ENCODE measurements at places on chromosomes 3 and 15. TPM values are rescaled to one million over a fixed set of nuclear protein-coding genes. Genes with fewer than 3 reads are reported as not detected.

- H3K27ac ChIP-seq: no peak overlapping the region
- peaks cover 15% of the 10 kb centered on the region for H3K36me3 ChIP-seq
- peaks cover 5% of the 10 kb centered on the region for H3K27me3 ChIP-seq
- peaks cover 23% of the 10 kb centered on the region for H3K4me1 ChIP-seq
- H3K4me3 ChIP-seq: peak overlapping the region; percentile 16
Measured at GRCh38 chr3:42652251-42652610, 1.3 kb upstream of the ZBTB47 start.

DNA sequence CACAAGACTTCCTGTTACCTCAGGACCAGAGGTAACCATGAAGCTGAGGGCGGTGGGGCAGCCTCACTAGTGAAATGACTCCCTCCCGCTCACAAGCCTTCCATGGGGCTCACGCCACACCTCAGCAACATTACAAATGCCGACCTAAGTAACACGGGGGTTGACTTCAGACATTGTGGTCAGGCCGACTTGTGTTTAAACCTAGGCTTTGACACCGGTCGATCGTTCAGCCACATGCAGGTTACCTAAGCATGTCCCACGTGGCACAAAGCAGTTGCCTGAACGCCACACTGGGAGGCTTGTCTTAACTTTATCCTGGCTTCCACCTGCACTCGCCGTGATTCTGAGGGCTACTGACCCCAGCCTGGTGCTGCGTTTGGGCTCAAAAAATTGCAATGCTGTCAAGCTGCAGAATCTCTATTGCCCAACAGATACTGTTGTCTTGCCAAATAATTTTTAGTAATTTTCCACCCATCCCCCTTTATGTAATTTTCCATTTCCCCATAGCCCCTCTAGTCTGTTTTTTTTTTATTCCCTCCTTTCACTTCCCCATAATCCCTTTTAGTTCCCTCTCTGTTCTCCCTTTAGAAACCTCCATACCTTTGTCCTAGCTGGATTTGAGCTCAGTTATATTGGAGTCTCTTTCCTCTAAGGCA, 158.6 kb upstream of the RGMA start:
- no peaks in the 10 kb centered on the region for H3K4me1 ChIP-seq
- no peak overlapping the region for H3K27ac ChIP-seq
- no peaks in the 10 kb centered on the region for H3K36me3 ChIP-seq
- H3K27me3 ChIP-seq: peaks cover 9% of the 10 kb centered on the region
- DNase-seq: no peak
- no peak overlapping the region for H3K4me3 ChIP-seq

Gene C3orf22
- total RNA-seq: not detected

Gene ACTRT3
- total RNA-seq: 1.3 TPM

DNA sequence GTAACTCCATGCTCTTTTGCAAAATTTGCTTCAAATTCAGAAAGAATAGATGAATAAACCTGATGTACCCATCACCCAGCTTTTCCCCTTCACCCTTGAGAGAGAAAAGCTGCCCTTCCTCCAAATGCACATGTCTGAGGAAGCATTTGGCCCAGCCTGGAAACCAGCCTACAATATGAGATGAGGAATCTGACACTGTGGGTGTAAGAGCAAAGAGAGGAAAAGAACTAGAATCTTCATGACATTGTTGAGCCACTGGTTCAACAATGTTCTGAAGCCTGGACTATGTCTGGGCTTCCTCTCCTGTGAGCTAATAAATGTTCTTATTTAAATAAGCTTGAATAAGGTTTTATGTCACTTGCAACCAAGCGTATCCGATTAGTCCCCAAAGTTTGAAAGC, 18.7 kb upstream of the DCBLD2 start:
- H3K27ac ChIP-seq: no peak overlapping the region
- H3K4me3 ChIP-seq: no peak overlapping the region
- no peaks in the 10 kb centered on the region for H3K4me1 ChIP-seq
- DNase-seq: no peak
- H3K36me3 ChIP-seq: no peaks in the 10 kb centered on the region

Gene TP63
- total RNA-seq: 0.51 TPM

Gene MINAR1
- total RNA-seq: 0.93 TPM

DNA sequence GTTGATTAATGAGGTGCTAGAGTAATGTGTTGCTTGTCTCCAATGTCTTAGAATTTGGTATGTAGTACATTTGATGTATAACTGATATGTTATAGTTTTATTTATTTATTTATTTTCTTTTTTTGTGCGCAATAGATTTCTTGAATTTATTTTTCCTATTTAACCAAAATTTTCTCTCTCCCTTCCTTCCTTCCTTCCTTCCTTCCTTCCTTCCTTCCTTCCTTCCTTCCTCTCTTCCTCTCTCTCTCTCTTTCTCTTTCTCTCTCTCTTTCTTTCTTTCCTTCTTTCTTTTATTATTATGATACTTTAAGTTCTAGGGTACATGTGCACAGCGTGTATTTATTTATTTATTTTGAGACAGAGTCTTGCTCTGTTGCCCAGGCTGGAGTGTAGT, 256.2 kb upstream of the TBL1XR1 start:
- no peak overlapping the region for H3K27ac ChIP-seq
- no peaks in the 10 kb centered on the region for H3K36me3 ChIP-seq
- no peak for DNase-seq
- H3K4me1 ChIP-seq: peaks cover 9% of the 10 kb centered on the region

DNA sequence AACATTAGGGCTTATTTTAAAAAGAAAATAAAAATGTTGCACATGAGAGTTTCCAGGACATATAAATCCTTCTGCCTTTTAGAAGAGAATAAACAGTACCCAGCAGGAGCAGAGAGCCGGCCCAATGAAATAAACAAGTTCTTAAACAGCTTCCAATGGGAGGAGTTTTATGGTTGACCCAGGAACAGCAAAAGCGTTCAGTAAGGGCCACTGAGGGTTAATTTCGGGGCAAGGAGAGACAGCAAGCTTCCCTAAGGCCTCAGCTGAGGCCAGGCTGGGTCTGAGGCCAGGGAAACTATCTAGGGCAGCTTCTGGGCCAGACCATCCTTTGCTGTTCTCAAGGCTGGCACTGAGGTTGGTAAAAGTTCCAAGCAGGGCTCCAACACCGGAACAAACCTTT, 3.4 kb downstream of the PDZRN3 start:
- peaks cover 12% of the 10 kb centered on the region for H3K27me3 ChIP-seq
- H3K4me3 ChIP-seq: no peak overlapping the region
- H3K36me3 ChIP-seq: no peaks in the 10 kb centered on the region
- no peaks in the 10 kb centered on the region for H3K4me1 ChIP-seq
- H3K27ac ChIP-seq: no peak overlapping the region

DNA sequence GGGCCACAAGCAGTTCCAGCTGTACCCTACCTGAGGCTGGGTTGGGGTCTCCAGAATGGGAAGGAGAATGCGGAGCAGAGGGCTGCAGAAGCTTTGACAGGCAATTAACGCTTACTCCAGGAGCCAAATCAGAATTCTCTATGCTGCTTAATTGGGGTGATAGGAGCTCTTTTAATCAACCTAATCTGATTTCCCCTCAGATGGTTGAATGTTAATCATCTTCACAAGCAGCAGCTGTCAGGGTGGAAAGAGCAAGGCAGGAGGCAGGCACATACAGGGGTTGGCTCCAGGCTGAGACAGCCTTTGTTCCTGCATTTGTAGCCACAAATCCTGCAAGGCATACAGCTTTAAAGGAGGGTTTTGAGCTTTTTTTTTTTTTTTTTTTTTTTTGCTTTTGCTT, 2.6 kb downstream of the CILP start:
- H3K36me3 ChIP-seq: no peaks in the 10 kb centered on the region
- no peak for DNase-seq

Gene HYKK
- total RNA-seq: 1.4 TPM

DNA sequence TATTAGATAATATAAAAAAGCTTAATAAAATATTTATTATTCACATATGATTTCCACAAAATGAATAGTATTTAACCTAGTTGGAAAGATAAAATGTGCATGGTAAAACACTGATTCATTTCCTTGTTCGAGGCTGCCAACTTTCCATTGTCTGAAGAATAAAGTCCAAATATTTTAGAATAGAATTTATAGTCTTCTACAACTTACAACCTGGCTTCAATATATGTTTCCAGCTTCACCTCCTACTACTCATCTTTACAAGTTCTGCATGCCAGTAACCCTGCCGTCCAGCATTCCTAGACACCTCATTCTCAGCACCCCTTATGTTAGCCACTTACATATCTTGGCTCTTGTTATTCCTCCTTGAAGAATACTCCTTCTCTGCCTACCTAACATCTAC, 244.5 kb downstream of the FGF12 start:
- H3K4me1 ChIP-seq: no peaks in the 10 kb centered on the region
- H3K4me3 ChIP-seq: no peak overlapping the region

GRCh38 chr3:155065537-155065936, 14.6 kb upstream of the MME start:
- H3K27ac ChIP-seq: no peak overlapping the region
- no peaks in the 10 kb centered on the region for H3K4me1 ChIP-seq
- no peak overlapping the region for H3K4me3 ChIP-seq
- H3K36me3 ChIP-seq: no peaks in the 10 kb centered on the region
- no peaks in the 10 kb centered on the region for H3K27me3 ChIP-seq

Gene SHISA5
- total RNA-seq: 90.1 TPM

Gene RPL39L
- total RNA-seq: 7.5 TPM

Measured in activated T-helper 1 cell treated with anti-CD3 and anti-CD28 coated beads, Interleukin-12 subunit alpha, Interleukin-12 subunit beta, Interleukin-2, Interleukin-4 antibody, amounts not matched to agents 30 ng/mL and 10 ng/mL and 1 ng/mL, durations not matched to agents 14 hours and 24 hours and 36 hours (primary cell).